ENCODE measurements at places on chromosomes 2 and 18. TPM values are rescaled to one million over a fixed set of nuclear protein-coding genes. Genes with fewer than 3 reads are reported as not detected.

Gene ATG4B
- total RNA-seq = 52.0 TPM

Gene RAPH1
- 44.8 TPM for total RNA-seq

Gene G6PC2
- not detected for total RNA-seq

GRCh38 chr2:168524005-168524404 lies 67.9 kb downstream of the CERS6 start:
- H3K4me3 ChIP-seq = no peak overlapping the region
- no peaks in the 10 kb centered on the region for H3K36me3 ChIP-seq
- H3K27me3 ChIP-seq = no peaks in the 10 kb centered on the region
- H3K27ac ChIP-seq = no peak overlapping the region
- no peak for DNase-seq
- H3K4me1 ChIP-seq = peaks cover 17% of the 10 kb centered on the region

DNA sequence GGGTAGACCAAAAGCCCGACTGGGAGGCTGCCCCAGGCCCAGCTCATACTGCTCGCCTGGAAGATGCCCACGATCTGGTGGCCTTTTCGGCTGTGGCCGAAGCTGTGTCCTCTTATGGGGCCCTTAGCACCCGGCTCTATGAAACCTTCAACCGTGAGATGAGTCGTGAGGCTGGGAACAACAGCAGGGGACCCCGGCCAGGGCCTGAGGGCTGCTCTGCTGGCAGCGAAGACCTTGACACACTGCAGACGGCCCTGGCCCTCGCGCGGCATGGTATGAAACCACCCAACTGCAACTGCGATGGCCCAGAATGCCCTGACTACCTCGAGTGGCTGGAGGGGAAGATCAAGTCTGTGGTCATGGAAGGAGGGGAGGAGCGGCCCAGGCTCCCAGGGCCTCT lies 61.7 kb downstream of the TET3 start:
- H3K27me3 ChIP-seq = no peaks in the 10 kb centered on the region
- no peak overlapping the region for H3K27ac ChIP-seq
- H3K4me3 ChIP-seq = no peak overlapping the region
- no peak for DNase-seq
- peaks cover 6% of the 10 kb centered on the region for H3K36me3 ChIP-seq

- no peaks in the 10 kb centered on the region for H3K4me1 ChIP-seq
- H3K36me3 ChIP-seq = no peaks in the 10 kb centered on the region
- no peak for DNase-seq
- H3K27me3 ChIP-seq = no peaks in the 10 kb centered on the region
- no peak overlapping the region for H3K4me3 ChIP-seq
These were observed 123.0 kb upstream of the SETBP1 start for GRCh38 chr18:44557616-44558151.

- no peaks in the 10 kb centered on the region for H3K36me3 ChIP-seq
- no peaks in the 10 kb centered on the region for H3K27me3 ChIP-seq
- no peak overlapping the region for H3K27ac ChIP-seq
- H3K4me1 ChIP-seq = no peaks in the 10 kb centered on the region
These were observed 20.8 kb downstream of the KCNF1 start for GRCh38 chr2:10932345-10933151.

DNA sequence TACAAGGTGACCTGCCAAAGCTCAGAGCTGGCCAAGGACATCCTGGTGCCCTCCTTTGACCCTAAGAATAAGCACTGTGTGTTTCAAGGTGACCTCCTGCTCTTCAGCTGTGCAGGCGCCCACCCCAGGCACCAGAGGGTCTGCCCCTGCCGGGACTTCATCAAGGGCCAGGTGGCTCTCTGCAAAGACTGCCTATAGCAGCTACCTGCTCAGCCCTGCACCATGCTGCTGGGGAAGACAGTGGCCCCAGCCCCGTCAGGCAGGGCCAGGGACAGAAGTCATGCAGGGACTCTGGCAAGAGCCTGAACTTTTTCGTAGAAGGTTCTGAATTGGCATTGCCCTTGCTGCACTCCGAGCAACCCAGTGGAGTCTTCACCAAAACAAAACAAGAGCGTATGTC lies 194.8 kb downstream of the MGAT5 start:
- no peak for DNase-seq
- no peak overlapping the region for H3K4me3 ChIP-seq

GRCh38 chr2:52238782-52239181 lies 1206.8 kb upstream of the NRXN1 start:
- H3K27ac ChIP-seq = no peak overlapping the region
- no peaks in the 10 kb centered on the region for H3K36me3 ChIP-seq
- no peak overlapping the region for H3K4me3 ChIP-seq
- H3K4me1 ChIP-seq = no peaks in the 10 kb centered on the region
- H3K27me3 ChIP-seq = no peaks in the 10 kb centered on the region
- no peak for DNase-seq

GRCh38 chr2:44645937-44646336 lies 284.2 kb downstream of the CAMKMT start:
- H3K4me1 ChIP-seq = no peaks in the 10 kb centered on the region
- H3K27me3 ChIP-seq = no peaks in the 10 kb centered on the region
- H3K36me3 ChIP-seq = no peaks in the 10 kb centered on the region

All from thoracic aorta (tissue), 2 donors.